Tibial nerve (tissue), 4 donors: ENCODE measurements at places on chromosomes 3 and 15. TPM values are rescaled to one million over a fixed set of nuclear protein-coding genes. Genes with fewer than 3 reads are reported as not detected.
A peak's percentile ranks its signal among the peaks of the same experiment; 100 is the strongest.

- no peaks in the 10 kb centered on the region for H3K27me3 ChIP-seq
- H3K4me3 ChIP-seq: no peak overlapping the region
- DNase-seq: no peak
- H3K27ac ChIP-seq: no peak overlapping the region
Observed at GRCh38 chr15:66126456-66126855, 127.1 kb downstream of the MEGF11 start.

DNA sequence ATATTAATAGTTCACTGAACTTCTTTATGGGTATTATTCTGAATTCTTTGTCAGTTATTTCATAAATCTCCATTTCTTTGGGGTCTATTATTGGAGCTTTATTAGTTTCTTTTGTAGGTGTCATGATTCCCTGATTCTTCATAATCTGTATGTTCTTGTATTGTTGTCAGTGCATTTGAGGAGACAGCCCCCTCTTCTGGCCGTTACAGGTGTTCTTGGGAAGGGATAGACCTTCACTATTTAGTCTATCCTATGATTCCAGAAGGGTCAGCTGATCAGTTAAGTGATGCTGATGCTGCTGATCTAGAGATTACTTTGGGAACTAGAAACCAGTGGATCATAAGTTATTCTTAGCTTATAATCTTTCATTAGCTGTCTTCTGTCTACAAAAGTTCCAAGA is 34.9 kb downstream of the TMEM39A start:
- no peak overlapping the region for H3K4me3 ChIP-seq
- peaks cover 17% of the 10 kb centered on the region for H3K36me3 ChIP-seq

Gene ACTRT3
- 0.78 TPM for total RNA-seq

DNA sequence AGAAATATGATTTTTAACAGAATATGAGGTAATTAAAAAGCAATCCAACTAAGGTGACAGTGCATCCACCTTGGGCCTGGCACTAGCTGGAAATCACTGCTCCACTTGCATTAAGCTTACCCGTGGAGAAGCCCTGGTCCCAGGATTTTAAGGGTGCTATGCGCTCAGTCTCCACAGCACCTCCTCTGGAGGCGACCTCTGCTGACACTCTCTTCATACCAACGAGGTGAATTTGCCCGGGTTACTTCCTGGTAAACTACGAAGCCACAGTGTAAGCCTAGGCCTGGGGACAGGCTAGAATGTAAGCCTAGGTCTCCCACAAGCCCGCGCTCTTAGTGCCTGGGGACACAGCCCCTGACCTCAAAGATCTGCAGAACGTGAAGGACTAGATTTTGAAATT is 793 bp downstream of the APOD start:
- DNase-seq: no peak
- peak overlapping the region; percentile 31 for H3K27ac ChIP-seq

DNA sequence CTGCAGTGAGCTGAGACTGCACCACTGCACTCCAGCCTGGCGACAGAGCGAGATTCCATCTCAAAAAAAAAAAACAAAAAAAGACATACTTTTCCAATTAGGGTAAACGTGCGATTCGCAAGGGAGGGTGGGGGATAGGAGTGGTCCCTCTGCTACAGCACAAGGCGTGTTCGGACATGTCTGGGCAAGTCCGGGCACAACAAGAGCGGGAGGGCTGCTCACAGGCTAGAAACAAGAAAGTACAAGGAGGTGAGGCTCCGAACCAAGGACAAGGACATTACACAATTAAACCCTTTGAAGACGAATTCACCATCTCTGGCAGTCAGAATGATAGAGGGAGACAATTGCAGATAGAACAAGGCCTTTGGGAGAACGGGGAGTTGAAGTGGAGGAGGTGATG is 32.2 kb upstream of the BCL2A1 start:
- H3K4me3 ChIP-seq: no peak overlapping the region
- no peak for DNase-seq
- H3K4me1 ChIP-seq: no peaks in the 10 kb centered on the region
- H3K27me3 ChIP-seq: no peaks in the 10 kb centered on the region

DNA sequence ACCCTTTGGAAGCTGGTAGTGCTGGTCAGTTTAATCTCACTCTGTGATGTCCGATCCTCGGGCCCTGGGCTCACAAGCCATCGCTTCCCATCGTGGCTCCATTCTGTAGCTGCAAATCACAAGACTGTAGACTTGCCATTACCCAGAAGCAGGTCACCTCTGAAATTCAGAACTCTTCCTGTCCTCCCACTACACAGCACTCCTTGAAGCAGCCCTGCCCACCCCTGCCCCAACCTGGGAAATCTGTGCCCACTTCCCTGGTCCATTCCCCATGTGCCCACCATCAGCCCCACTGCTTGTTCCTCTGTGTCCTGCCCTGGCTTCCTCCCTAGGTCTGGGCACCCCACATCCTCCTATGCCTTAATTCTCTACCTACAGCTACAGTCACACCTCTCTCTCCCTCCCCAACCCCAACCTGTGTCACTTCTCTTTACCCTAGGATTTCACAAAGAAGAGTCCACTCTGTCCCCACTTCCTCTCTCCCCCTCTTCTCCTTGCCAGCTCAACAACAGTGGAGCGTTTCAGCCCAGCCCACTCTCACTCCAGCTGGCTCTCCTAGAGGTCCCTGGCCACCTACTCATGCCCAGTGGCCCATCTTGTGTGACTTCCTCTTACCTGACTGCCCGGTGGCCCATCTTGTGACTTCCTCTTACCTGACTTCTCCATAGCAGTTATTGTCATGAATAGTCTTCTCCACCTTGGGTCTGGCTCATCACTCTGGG is 8.3 kb downstream of the ZNF710 start:
- H3K27me3 ChIP-seq: no peaks in the 10 kb centered on the region
- no peak overlapping the region for H3K4me3 ChIP-seq
- H3K27ac ChIP-seq: no peak overlapping the region
- DNase-seq: no peak

- no peaks in the 10 kb centered on the region for H3K36me3 ChIP-seq
- no peak overlapping the region for H3K27ac ChIP-seq
- no peaks in the 10 kb centered on the region for H3K27me3 ChIP-seq
- no peaks in the 10 kb centered on the region for H3K4me1 ChIP-seq
- DNase-seq: no peak
Observed at GRCh38 chr3:56894881-56895431, 93.2 kb upstream of the ARHGEF3 start.

Gene TGM4
- total RNA-seq: not detected

DNA sequence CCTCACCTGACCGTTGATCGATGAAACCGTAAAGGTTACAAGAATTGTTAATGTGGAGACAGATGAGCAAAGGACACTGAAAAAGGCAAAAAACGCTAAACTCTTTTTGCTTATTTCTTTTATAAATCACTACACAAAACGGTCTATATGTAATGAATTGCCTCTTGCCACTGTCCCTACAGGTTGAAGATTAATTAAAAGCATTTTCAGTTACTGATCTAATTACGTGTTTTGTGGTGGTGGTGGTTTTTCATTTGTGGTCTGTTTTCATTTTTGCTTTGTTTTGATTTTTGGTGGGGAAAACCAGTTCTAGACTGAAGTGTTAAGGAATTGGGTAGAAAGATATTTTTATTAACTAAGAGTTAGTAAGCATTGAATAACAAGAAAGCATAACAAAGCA is 299.2 kb upstream of the LRRN1 start:
- no peaks in the 10 kb centered on the region for H3K27me3 ChIP-seq
- H3K27ac ChIP-seq: no peak overlapping the region
- DNase-seq: no peak
- no peaks in the 10 kb centered on the region for H3K36me3 ChIP-seq
- H3K4me1 ChIP-seq: no peaks in the 10 kb centered on the region
- no peak overlapping the region for H3K4me3 ChIP-seq

Gene NR2E3
- not detected for total RNA-seq

Gene MOBP
- 2.5 TPM for total RNA-seq

Gene MKRN2OS
- not detected for total RNA-seq

DNA sequence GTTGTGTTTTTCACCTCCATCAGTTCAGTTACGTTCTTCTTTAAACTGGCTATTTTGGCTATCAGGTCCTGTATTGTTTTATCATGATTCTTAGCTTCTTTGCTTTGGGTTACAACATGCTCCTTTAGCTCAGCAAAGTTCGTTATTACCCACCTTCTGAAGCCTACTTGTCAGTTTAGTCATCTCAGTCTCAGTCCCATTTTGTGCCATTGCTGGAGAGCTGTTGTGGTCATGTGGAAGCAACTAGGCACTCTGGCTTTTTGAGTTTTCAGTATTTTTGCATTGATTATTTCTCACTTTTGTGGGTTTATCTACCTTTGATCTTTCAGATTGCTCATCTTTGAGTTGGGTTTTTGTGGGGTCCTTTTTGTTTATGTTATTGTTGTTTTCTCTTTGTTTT is 151.3 kb downstream of the CFAP20DC start:
- no peaks in the 10 kb centered on the region for H3K36me3 ChIP-seq
- no peaks in the 10 kb centered on the region for H3K27me3 ChIP-seq
- no peaks in the 10 kb centered on the region for H3K4me1 ChIP-seq

Gene GOLGA8G
- total RNA-seq: not detected

DNA sequence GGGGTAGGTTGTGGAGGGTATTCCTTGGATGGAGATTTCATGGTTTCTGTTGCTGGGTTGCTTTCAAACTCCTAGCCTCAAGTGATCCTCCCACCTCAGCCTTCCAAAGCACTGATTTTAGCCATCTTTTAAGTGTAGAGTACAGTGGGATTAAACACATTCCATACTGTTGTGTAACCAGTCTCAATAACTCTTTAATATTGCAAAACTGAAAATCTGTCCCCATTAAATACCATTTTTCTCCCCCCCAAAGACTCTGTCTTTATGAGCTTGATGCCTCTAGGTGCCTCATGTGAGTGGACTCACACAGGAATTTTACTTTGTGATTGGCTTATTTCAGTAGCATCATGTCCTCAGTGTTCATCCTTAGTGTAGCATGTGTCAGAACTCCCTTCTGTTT is 74.7 kb upstream of the ATP10A start:
- no peak for DNase-seq
- H3K36me3 ChIP-seq: no peaks in the 10 kb centered on the region
- no peaks in the 10 kb centered on the region for H3K27me3 ChIP-seq
- H3K4me3 ChIP-seq: no peak overlapping the region
- H3K4me1 ChIP-seq: no peaks in the 10 kb centered on the region

- H3K36me3 ChIP-seq: no peaks in the 10 kb centered on the region
- no peaks in the 10 kb centered on the region for H3K27me3 ChIP-seq
- H3K4me1 ChIP-seq: peaks cover 3% of the 10 kb centered on the region
- H3K27ac ChIP-seq: no peak overlapping the region
Observed at GRCh38 chr15:93974804-93975481, 256.4 kb upstream of the MCTP2 start.

Gene CLDN16
- total RNA-seq: not detected

Gene SLC24A5
- total RNA-seq: 0.44 TPM

DNA sequence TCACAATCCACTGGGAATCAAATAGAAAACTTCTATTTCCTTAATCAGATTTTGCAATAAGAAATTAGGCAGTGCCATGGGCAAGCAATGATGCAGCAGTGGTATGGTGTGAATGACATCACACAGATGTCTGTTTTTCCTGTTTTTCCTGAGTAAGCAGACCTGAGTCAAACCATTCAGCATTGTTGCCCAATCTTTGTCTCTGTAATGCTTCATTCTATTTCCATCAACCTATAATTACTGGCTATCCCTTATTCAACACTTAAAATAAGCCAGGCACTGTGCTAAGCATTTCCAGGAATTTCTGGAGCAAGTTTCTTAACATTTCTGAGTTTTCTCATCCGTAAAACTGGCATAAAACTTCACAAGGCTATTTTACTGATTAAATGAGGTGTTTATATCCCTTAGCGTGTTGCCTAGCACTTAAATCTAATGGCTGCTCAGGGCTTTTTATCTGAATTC is 11.3 kb upstream of the OXSR1 start:
- no peaks in the 10 kb centered on the region for H3K27me3 ChIP-seq
- DNase-seq: no peak
- H3K27ac ChIP-seq: peak overlapping the region; percentile 46
- H3K4me3 ChIP-seq: no peak overlapping the region
- no peaks in the 10 kb centered on the region for H3K36me3 ChIP-seq
- no peaks in the 10 kb centered on the region for H3K4me1 ChIP-seq

DNA sequence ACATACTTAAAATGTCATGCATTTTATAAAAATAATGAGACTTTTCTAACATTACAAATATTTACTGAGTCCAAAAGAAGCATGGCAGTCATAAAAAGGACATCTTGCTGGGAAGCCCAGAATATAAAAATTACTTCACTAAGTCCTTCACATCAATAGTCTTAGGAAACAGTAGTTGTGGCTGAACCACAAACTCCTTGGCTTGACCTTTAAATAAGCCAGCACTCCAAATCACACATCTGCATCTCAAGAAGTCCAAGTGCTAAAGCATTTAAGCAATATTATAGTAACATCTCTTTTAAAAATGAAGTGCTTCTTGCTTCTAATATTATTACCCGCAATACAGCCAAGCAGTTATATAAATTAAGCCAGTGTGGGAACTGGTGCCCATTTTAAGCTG is 8.8 kb downstream of the CCNL1 start:
- H3K4me1 ChIP-seq: peaks cover 28% of the 10 kb centered on the region
- no peak for DNase-seq
- H3K4me3 ChIP-seq: no peak overlapping the region
- no peaks in the 10 kb centered on the region for H3K27me3 ChIP-seq

GRCh38 chr3:105747060-105747541 is 121.7 kb downstream of the CBLB start:
- no peaks in the 10 kb centered on the region for H3K27me3 ChIP-seq

Gene NMB
- total RNA-seq: 49.6 TPM

GRCh38 chr3:49333091-49333490 is 6.8 kb downstream of the USP4 start:
- no peak for DNase-seq
- no peak overlapping the region for H3K4me3 ChIP-seq
- peaks cover 4% of the 10 kb centered on the region for H3K36me3 ChIP-seq
- no peak overlapping the region for H3K27ac ChIP-seq

Gene OIP5
- total RNA-seq: 2.7 TPM

GRCh38 chr3:48271763-48272498 is 31.0 kb downstream of the ZNF589 start:
- peaks cover 21% of the 10 kb centered on the region for H3K4me1 ChIP-seq
- H3K36me3 ChIP-seq: no peaks in the 10 kb centered on the region
- H3K27me3 ChIP-seq: no peaks in the 10 kb centered on the region
- DNase-seq: no peak
- H3K27ac ChIP-seq: no peak overlapping the region

DNA sequence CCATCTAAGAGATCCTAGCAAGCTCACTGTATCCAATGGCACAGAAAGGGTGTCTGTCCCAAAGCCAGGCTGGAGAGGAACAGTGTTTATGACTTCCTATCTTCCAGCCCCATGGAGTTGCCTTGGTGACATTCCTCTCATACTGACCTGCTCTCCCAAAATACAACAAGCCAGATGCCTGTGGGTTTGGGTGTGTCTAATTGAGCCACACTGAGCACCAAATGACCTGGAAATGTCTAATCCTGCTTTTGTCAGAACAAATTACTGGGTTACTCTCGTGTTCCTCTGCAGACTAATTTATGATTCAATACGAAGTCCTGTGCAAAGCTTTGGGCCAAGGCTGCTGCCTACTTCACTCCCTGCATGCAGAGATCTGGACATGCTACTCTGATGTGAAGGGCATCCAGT is 98.1 kb upstream of the STRIT1 start:
- peak; percentile 68 for DNase-seq
- H3K27ac ChIP-seq: no peak overlapping the region
- H3K4me1 ChIP-seq: peaks cover 15% of the 10 kb centered on the region
- H3K36me3 ChIP-seq: no peaks in the 10 kb centered on the region
- no peak overlapping the region for H3K4me3 ChIP-seq
- H3K27me3 ChIP-seq: no peaks in the 10 kb centered on the region

- no peak for DNase-seq
- no peaks in the 10 kb centered on the region for H3K36me3 ChIP-seq
- no peak overlapping the region for H3K4me3 ChIP-seq
- H3K4me1 ChIP-seq: no peaks in the 10 kb centered on the region
Observed at GRCh38 chr15:60840703-60841411, 361.9 kb upstream of the ICE2 start.

GRCh38 chr3:60090548-60090947 is 1040.7 kb upstream of the CFAP20DC start:
- H3K4me1 ChIP-seq: no peaks in the 10 kb centered on the region
- no peaks in the 10 kb centered on the region for H3K27me3 ChIP-seq
- no peak overlapping the region for H3K4me3 ChIP-seq
- DNase-seq: no peak
